Glutamatergic neuron (in vitro differentiated cells): ENCODE measurements at places on chromosomes 4 and X.

GRCh38 chr4:110332483-110332882 is 134.1 kb upstream of the ELOVL6 start:
- no peak for DNase-seq

DNA sequence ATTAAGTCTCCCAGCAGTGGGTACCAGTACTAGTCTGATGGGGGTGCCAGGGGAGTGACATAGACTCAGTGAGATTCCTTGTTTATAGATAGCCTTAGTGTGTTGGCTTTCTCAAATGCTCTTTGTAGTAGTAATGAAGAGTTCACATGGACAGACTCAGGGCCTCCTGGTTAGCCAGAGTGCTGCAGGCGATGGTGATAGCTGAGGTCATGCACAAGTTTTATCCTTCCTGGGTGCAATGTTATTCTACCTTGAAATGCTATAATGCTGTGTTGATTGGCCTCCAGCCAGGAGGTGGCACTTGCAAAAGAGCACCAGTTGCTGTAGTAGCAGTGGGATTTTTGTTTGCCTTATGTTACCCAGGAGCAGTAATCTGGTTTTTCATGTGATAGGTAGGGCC is 35.5 kb upstream of the ADH4 start:
- no peak for DNase-seq

GRCh38 chr4:52822972-52823701 is 39.0 kb upstream of the RASL11B start:
- no peak for DNase-seq

DNA sequence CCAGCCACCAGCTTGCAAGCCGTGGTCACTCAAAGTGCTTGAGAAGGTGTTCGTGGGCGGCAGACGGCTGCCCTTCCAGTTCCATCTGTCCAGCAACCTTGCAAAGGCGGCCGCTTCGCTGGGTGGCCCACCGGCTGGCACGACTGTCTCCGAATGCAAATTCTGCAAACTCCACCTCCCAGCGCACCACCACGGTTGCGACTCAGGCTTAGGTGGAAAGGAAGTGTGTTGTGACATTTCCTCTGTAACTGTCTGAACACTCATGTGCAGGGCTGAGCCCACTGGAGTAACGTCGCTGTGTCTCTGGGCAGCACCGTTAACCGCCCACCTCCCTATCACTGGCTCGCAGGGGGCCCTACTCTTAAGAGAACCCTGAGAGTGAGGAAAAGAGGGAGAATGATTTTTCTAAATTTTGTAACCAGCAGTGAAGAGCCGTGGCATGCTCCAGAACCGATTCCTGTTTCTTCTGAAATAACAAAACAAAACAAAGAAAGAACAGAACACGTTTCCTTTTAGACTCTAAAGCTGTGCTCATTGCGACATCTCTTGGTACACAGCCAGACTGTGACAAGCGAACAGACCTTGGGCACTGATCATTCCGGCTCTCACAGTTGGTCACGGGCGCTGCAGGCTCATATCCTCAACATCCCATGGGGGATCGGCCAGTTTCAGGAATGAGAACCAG is at the start of gene P2RY8:
Gene P2RY8, minus strand, starts transcription at position 155 of the 685 bp plus-strand sequence. CDS start 70,627 bp downstream, outside the sequence.
- DNase-seq, result no peak

DNA sequence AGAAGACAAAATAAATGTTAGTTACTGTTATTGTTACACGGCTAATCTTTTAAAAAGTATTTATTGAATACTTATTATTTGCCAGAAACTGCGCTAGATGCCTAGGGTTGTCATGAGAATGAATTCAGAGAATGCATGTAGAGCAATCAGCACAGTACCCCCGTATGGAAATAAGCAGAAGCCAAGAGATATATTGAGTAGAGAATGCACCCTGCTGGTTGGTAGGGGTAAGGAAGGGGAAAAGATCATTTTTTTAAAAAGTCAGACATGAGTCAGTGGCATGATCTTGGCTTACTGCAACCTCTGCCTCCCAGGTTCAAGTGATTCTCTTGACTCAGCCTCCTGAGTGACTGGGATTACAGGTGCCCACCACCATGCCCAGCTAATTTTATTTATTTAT is 13.1 kb upstream of the DRP2 start:
- no peak for DNase-seq

- DNase-seq, result no peak
Measured at GRCh38 chr4:13244444-13244843, 239.7 kb downstream of the RAB28 start.

- DNase-seq, result no peak
Measured at GRCh38 chr4:56630876-56631666, 50.0 kb downstream of the HOPX start.

- DNase-seq, result no peak
Measured at GRCh38 chr4:20944961-20945360, 244.7 kb downstream of the PACRGL start.

DNA sequence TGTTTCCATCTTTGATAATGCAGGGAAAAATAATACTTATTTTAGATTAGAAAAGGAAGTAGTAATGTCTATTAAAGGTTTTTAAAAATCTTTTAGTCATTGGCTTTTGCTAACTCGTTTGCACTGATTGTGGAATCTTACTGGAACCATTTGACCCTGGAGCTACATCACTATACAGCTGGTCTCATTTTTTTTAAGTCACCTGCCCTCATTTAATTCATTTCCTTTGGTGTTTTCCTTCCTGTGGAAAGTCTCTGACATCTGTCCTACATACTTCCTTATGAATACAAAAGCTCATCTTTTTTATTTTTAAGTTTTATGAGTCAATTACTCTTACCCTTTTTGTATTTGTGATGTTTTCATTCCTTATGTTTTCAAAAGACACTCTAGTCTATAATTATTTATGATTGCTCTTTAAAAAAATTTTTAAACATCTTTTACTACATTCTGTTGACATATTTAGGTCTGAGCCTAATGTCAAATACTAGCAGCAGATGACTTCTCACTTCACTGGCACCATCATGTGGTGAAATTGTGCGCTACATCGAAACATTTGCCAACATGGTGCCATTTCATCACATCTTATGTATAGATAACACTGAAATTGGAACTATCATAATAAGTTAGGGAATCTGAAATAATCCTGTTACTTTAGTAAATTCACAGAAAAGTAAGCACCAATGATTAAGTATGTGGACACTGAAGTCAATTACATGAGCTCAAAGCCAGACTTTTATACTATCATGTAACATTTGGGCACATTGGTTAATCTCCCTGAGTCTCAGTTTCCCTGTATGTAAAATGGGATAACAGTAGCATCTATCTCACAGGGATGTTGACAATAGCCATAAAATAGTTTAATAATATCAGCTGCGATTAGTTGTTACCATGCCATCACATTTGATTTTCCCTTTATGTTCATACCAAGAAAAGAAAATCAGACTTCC is 9.4 kb upstream of the MMAA start:
- peak; percentile 71 for DNase-seq

- no peak for DNase-seq
Measured at GRCh38 chrX:111881715-111882114, 5.7 kb downstream of the TRPC5OS start.

DNA sequence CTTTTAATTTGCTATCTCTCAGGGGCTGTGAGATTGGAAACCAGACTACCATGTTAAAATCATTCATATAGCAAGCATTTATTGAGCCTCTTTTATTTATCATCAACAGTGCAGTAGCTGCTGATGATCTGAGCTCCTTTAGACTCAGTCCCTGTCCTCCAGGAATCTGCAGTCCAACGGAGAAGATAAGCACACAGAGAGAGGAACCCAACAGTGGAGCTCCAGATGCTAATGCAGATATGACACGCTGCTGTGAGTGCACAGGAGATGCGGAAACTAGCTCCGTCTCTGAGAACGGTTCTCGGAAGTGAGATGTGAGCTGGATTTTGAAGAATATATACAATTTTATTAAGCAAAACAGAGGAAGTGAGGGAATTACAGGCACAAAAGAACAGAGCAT is 35.4 kb downstream of the DCHS2 start:
- DNase-seq, result no peak

DNA sequence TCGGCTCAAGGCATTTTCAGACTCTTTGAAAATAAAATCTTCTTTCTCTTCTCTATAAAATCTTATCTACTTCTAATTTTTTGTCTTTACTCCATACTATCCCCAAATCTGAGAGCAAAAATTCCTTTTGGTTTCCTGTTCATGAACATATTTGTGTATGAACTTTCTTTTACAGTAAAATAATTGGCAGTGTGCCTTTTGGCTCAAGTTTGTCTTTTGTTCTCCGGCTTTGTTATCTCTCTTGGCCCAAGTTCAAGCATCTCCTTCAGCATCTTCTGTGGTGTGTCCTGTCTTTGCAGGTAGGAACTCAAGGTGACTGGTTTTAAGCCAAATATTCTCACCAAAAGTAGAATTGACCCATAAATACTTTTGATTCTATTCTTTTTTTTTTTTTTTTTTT is 276.6 kb upstream of the FAT1 start:
- no peak for DNase-seq

DNA sequence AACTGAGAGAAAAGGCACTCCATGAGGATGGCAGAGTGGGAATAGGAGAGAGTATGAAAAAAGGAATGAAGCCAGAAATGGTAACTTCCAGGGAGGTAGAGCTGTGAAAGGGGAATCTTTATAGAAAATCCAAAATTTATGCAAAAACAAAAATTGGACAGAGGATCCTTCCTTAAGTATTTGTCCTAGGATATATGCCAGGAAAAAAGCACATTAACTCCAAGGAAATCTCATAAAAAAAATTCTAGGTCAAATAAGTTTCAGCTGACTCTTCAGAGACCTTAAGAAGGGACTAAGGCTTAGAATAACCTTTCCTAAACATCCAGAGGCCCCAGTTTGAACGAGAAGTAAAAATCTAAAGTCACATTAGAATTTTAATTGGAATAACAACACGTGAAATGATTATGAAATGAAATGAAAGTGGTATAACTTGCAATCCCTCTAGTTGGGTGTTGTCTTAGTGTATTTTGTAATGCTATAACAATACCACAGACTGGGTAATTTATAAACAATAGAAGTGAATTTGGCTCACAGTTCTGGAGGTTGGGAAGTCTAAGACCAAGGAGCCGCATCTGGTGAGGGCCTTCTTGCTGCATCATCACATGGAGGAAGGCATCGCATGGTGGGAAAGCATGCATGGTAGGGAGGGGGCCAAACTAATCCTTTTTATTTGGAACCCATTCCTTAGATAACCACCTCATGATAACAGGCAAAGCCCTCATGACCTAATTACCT is 145.4 kb upstream of the RXFP1 start:
- DNase-seq, result no peak

DNA sequence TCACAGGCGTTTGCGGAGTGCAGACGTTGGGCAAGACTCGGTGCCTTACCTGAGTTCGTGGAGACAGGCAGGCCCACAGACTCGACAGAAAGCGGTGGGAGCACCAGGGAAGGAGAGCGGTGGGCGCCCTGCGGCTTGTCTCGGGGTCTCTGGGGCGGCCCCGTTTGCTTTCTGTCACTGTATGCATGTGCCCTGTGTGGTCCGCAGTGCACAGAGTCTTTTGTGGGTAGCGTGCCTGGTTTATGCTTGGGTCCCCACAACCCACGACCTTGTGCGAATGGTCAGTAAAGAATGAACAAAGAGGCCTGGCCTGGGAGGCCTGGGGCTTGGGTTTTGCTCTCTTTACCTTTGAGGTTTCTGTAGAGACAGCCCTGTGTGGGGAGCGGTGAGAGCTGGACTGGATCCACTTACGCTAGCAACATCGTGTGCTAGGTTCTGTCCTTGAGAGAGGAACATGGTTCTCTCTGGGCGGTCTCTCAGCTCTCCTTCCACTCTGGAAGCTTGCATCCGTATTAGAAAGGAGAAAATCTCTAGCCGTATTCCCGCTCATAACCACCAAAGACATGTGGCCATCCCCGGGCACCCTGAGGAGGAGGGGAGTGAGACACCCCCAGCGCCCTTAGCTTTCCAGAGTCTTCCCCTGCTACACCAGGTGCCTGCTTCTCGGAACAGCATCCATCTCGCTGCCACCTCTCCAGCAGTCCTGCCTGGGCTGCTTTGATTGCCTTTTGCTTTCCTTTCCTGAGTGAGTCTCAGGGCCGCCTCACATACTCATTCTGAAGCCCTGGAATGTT is 1.2 kb downstream of the TADA2B start:
- DNase-seq, result no peak

- no peak for DNase-seq
Measured at GRCh38 chr4:94342694-94343093, at the start of gene HPGDS. TSS of gene HPGDS (minus strand) at chr4:94342836. CDS start at chr4:94334629, 8,207 bp downstream.

DNA sequence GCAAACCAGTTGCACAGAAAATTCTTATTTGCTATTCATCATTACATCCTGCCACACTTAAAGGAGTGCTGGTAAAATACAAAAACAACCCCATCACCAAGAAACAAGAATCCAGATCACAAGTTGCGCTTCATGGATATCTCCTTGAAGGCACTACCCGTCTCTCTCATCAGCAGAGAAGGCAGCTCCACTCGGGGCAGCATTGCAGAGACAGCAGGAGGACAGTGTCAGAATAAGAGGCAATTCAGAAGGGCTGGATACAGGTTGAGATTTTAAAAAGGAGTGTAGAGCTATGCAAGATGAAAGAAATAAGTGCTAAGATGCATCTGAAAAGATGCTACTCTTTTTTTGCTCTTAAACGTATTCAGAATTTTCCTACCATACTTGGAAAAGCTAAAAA is 71.4 kb downstream of the LDB2 start:
- no peak for DNase-seq

DNA sequence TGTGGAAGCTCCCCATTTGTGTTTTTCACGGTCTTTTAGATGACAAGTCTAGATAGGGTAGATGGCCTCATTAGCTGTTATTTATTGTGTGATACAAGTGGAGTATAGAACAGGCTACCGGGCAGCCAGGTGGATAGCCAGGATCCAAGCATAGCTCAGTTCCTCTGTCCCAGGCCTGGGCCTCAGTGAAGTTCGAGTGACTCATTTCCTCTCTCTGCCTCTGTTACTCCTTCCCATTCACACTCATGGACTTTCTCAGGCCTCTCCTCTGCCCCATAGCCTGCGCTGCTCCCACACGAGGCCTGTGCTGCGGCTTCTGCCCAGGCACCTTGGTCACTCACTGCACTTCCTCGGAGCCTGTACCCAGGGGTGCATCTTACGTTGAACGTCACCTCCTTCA is 54.5 kb downstream of the TENM3 start:
- no peak for DNase-seq

- DNase-seq, result no peak
Measured at GRCh38 chr4:13641084-13641483, 13.6 kb upstream of the BOD1L1 start.

GRCh38 chrX:107628662-107629539 is 591 bp downstream of the PRPS1 start:
- DNase-seq, result peak; percentile 18

DNA sequence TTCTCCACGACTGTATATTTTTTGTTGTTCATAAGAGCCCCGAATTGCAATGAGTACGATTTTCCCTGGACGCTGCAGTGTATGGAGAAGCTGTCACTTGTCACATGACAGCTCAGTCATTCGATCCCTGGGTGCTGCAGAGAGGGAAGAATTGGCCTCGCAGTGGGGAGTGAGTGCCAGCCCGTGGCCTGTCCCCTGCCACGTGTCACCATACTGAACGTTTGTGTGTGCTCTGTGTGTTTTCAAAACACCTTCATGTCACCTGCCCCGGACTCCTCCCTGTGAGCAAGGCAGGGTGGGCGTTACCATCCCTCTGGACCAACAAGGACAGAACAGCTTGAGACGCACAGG is 77.9 kb downstream of the TBL1X start:
- no peak for DNase-seq

GRCh38 chrX:8726031-8726652 is 5.8 kb downstream of the ANOS1 start:
- DNase-seq, result no peak
